Hepatic stellate cell (primary cell): ENCODE measurements at places on chromosomes 12 and 14.

DNA sequence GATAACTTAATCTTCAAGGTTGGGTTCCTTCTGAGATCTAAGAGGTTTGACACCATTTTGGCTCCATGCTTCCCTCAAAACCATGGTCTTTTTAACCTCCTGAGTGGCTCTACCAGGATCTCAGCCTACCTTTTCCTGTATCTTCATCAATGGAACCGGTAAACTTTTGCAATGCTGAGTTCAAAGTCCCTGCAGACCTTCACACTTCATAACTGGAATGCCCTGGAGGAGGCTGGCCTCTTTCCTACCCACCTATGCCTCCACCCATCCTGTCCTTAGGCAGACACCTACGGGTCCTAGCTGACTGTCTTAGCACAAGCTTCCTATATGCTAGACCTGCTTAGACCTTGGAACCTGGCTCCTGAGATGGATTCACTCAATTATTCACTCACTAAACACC lies 89.5 kb upstream of the EEA1 start:
- no peak for DNase-seq

GRCh38 chr12:71108355-71108754 lies 49.4 kb downstream of the TSPAN8 start:
- no peak for DNase-seq

DNA sequence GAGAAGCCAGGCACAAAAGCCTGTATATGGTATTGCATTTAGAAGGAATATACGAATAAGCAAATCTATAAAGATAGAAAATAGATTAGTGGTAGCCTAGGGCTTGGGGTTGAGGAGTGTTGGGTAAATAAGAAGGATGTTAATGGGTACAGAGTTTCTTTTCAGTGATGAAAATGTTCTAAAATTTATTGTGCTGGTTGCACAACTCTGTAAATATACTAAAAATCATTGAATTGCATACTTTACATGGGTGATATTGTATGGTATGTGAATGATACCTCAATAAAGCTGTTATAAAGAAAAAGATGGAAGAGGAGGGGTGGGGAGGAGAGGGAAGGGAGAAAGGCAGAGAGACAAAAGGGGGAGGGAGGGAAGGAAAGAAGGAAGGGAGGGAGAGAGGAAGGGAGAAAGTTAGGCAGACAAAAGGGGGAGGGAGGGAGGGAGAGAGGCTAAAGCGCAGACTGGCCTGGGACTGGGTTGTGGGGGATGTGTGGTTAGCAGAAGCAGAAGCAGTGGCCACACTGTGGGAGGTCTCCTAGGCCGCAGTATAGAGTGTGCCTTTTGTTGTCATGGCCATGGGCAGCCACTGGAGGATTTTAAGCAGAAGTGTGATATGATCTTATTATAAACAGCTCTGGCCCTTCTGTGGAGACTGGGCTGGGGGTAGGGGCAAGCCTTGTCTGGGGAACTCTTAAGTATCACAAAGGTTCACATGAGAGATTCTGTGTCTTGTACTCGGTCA lies 73.6 kb upstream of the ELK3 start:
- DNase-seq: no peak

DNA sequence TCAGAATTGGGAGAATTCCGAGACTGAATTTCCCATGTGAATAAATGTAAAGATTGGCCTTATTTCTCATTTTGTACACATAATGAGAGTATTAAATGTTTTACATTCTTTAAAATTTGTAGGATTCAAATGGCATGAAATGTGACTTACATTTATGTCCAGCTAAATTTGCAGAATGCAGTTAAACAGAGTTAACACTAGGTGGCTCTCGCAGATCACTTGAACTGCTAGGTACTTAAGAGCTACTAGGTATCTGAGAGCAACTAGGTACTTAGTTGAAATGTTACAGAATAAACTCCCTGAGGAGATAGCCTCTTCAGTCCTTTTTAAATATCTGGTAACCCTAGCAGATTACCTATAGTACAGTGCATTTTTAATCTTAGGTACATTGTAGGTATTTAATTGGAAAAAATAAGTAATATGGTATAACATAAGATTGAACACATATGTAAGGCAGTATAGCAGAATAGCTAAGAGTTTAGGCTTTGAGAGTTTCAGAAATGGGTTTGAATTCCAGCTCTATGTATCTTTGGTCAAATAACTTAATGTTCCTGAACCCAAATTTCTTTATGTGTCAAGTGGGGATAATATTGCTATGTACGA lies 73.8 kb downstream of the KIAA0586 start:
- DNase-seq: peak; percentile 31

DNA sequence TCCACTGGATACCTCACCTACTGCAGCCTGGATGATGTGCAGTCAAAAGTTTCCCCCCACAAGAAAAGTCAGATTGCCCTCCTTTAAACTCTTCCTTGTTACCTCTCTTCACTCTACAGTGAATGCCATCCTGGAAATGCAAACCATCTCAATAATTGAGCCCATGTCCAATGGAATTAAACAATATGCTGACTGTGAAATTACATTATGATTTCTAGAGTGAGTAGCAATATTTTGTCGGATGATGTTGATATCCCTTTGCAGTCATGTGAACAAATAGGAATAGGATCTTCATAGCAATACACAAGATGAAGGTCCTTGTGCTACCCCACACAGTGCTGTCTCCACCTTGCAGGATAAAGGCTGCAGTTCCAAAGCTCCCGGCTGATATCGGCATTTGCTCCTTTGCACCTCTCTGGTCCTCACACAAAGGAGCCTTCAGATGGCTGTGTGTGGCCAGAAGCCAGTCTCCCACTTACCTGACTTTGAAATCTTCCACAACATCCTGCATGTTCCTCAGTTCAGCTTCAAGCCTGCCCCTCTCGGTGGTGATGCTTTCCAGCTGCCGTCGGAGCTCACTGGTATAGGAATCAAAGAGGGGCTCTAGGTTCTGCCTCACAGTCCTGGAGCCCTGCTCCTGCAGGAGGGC lies 1.5 kb downstream of the KRT75 start:
- DNase-seq: no peak

GRCh38 chr12:44873898-44874297 lies 2.2 kb downstream of the NELL2 start:
- DNase-seq: peak; percentile 4

GRCh38 chr14:105525861-105526775 lies at the start of gene TMEM121:
Gene TMEM121 (plus strand): TSS chr14:105526583. CDS start chr14:105528835, 2,252 bp downstream.
- no peak for DNase-seq

DNA sequence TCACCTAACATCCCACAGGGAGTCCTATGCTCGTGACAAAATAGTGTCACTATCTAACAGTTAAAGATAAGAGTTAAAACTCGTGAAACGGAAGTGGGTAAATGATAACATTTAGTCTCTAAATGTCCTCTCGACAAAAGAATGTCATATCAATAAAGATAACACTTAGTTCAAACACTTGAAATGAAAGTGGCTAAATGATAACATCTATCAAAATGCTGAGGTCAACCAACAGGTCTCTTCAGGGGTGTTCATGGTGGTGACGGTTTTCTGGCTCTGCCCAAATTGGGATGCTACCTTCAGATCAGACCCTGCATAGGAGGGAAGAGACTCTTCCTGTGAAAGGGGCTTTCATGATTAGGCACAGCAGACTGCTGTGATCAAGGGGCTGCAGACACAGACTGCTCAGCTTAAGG lies 22.1 kb downstream of the IL26 start:
- DNase-seq: no peak

DNA sequence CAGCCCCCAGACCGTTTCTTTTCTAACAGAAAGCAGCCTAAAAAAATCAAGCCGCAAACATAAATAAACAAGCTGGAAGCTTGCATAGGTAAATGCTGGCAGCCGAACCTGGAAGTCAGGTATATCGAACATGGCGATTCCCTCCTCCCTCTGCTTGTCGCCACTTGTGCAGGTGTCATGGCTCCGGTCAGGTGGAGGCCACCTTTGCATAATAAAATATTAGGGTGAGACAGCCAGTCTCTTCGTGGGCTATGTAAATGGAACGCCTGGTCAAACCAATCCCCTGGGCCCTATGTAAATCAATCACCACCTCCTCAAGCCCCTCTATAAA lies 223.9 kb upstream of the DAAM1 start:
- DNase-seq: no peak

GRCh38 chr12:131147894-131148293 lies 194.2 kb downstream of the ADGRD1 start:
- no peak for DNase-seq

- no peak for DNase-seq
Measured at GRCh38 chr14:101709962-101710931, 51.3 kb upstream of the PPP2R5C start.

- no peak for DNase-seq
Measured at GRCh38 chr12:99997806-99998205, 13.1 kb upstream of the ANKS1B start.

DNA sequence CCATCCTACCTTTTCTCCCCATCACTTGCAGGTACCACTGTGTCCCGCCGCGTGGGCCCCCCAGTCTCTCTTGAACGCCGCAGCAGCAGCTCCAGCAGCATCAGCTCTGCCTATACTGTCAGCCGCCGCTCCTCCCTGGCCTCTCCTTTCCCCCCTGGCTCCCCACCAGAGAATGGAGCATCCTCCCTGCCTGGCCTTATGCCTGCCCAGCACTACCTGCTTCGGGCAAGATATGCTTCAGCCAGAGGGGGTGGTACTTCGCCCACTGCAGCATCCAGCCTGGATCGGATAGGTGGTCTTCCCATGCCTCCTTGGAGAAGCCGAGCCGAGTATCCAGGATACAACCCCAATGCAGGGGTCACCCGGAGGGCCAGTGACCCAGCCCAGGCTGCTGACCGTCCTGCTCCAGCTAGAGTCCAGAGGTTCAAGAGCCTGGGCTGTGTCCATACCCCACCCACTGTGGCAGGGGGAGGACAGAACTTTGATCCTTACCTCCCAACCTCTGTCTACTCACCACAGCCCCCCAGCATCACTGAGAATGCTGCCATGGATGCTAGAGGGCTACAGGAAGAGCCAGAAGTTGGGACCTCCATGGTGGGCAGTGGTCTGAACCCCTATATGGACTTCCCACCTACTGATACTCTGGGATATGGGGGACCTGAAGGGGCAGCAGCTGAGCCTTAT lies 9.2 kb downstream of the ARHGAP9 start:
- no peak for DNase-seq

GRCh38 chr14:58533446-58533845 lies 104.3 kb upstream of the DACT1 start:
- no peak for DNase-seq

DNA sequence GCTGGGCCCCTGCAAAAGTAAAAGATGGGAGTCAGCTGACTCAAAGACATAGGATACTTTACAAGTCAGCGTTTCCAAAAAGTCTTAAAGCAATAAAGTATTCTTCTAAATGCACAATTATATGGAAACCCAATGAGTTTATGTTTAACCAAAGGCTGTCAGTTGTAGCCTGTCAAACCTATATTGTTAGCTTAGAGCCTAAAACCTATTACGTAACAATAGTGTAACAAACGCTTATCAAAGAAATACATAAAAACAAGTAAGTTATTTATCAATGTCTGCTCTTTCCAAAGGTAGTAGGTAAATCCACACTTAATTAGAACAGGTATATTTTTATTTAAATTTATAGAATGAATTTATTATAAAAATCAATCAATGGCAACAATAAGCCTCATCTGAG lies 15.9 kb upstream of the SOS2 start:
- no peak for DNase-seq

GRCh38 chr14:61719344-61720293 lies 24.3 kb downstream of the HIF1A start:
- no peak for DNase-seq

DNA sequence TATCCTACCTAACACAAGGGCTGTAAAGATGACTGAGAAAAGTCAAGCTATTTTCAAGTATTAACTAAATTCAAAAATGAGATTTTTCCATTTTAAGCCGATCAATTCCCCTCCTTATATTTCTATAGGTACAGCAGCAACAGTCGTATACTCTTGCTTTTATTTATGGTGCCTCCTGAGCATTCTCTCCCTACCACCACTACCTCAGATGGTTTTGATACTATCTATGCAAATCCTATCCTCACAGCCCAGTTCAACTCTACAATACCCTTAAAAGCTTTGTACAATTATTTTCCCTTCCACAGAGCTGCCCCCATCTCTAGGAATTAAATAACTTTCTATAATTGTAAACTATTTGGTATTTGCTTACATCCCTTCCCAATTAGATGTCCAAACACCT lies 52.1 kb downstream of the GALC start:
- DNase-seq: no peak

GRCh38 chr12:57529831-57530230 lies 7.2 kb downstream of the MBD6 start:
- no peak for DNase-seq

DNA sequence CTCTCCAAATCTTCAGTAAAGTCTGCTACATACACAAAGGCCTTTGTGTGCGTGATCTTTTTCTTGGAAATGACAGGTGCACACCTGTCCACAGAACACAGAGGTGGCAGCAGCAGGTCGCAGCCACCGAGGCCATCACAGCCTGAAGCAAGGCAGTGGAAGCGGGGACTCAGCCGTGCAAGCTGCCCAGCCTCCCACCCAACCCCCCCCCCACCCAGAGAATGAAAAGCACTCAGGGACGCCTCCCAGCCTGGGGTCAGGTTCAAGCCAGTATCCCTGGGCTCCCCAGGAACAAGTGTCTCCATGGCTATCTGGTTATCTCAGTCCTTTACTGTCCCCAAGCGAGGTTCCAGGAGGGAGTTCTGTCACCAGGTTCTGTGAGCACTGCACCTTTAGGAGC lies 31.2 kb upstream of the TSPAN9 start:
- no peak for DNase-seq
